ENCODE measurements at places on chromosomes 2 and 18.
A peak's percentile ranks its signal among the peaks of the same experiment; 100 is the strongest.

GRCh38 chr2:191012845-191013681 lies 908 bp downstream of the STAT1 start:
- DNase-seq = no peak

- no peak for DNase-seq
These were observed 114.0 kb downstream of the CYP26B1 start for GRCh38 chr2:72033636-72034035.

- no peak for DNase-seq
These were observed 6.9 kb downstream of the HDAC4 start for GRCh38 chr2:239393941-239394340.

DNA sequence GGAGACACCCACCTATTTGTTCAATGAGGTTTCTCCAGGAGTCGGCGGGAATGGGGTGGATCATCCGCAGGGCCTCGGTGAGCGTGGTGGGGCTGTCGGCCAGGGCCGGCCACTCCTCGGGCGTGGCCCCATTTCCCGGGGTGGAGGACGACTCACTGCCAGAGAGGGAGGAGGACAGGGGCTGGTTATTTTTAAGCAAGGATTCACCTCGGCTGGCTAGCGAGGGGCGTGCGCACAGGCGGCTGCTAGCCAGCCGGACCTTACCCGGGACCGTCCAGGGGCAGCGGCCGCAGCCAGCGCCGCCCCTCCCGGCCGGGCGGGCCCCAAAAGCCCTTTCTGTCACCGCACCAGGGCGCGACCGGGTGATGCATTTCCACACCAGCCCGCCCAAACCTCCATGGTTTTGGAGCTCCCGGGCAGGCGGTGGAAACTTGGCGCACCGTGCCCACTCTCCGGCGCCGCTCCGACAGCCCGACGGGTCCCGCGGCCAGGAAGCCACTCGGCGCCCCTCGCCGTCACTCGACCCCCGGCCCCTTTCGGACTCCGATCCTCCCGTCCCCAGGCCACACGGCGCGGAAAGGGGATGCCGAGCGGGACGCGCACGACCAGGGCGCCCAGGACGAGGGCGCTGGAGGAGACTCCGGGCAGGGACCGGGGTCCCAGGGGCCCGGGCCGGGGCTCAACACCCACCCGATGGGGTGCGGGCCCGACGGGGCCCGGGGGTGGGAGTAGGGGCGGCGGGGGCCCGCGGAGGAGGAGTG lies 57.1 kb downstream of the SNORC start:
- no peak for DNase-seq

DNA sequence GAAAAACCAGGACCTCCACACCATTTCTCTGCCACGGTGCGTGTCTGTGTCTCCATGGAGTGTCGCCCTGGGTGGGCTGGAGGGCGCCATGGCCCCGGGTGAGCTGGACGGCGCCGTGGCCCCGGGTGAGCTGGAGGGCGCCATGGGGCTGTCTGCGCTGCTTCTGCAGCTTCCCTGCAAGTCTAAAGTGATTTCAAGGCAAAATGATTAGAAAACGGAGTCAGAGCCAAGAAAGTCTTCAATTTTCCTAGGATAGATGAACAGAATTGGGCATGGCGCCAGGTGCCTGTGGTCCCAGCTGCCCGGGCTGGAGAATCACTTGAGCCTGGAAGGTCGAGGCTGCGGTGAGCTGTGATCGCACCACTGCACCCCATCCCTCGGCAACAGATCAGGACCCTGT lies 27.7 kb upstream of the NFATC1 start:
- no peak for DNase-seq

DNA sequence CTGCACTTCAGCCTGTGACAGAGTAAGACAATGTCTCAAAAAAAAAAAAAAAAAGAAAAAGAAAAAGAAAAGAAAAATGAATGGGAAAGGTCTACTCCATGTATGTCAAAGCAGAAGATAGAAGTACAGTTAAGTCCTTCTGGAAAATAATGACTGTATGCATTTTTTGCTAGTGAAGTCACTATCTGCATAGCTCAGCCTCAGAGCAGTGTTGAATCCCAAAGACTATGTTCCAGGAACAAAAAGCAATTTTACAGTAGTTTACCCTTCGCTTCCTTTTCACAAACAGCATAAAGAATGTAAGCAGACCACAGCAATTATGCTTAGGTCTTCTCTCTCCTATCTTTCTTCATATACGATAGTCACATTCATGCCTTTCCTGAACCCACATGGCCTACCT lies 497.4 kb downstream of the CMPK2 start:
- DNase-seq = no peak

GRCh38 chr2:33491441-33492084 lies 15.1 kb downstream of the RASGRP3 start:
- no peak for DNase-seq

- DNase-seq = no peak
These were observed 40.8 kb downstream of the GTF3C3 start for GRCh38 chr2:196758474-196759377.

GRCh38 chr18:21991886-21992285 lies 177.5 kb upstream of the GATA6 start:
- no peak for DNase-seq

DNA sequence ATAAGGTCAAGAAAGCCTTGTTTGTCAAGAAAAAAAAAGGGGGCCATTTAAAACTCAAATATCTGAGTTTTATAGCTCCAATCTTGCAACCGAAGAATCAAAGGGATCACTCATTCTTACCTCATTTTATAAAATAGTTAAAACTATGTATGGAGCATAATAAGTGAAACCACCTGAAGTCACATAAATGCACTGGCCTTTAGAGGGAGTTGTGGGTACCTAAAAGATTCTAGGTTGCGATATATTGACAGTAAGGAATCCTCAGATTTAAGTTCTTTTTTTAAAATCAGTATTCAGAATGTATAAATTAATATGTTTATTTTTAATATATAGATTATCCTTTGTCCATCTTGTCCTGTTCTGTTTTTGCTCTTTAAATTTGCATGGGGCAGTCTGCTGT lies 3.4 kb downstream of the ARHGAP28 start:
- no peak for DNase-seq

- DNase-seq = no peak
These were observed 83.8 kb upstream of the KLHL29 start for GRCh38 chr2:23301136-23301535.

GRCh38 chr2:60413069-60413813 lies 140.2 kb downstream of the BCL11A start:
- DNase-seq = no peak

GRCh38 chr18:9735879-9736278 lies 27.8 kb downstream of the RAB31 start:
- no peak for DNase-seq

DNA sequence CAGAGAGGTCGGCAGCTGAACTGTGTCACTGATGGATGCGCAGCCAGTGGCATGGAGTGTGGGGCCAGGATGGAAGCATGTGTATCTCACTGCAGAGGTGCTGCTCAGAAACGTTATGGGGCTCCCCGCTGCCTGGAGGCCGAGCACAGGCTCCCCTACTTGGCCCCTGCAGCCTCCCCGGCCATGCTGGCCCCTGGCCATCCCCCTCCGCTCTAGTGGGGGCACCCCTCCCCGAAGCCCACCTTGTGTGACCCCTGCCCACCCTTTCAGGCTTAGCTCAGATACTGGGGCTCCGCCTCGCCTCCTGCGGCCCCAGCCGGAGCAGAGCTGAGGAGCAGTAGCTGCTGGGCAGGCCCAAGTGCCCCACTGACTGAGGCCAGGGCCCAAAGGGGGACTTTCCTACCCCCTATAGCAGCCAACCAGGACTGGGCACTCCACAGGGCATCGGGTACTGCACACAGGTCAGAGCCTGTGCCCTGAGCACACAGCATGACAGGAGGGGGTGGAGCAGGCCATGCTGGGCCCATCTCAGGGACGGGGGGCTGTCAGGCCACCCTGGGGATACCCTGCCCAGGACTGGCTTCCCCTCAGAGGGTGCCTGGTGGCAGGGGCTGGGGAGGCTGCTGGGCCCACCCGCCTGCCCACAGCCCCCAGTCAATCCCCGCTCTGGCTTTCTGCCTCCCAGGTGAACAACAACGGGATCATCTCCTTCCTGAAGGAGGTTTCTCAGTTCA lies 31.3 kb downstream of the SNED1 start:
- DNase-seq = no peak

GRCh38 chr2:148615381-148615841 lies 29.1 kb upstream of the EPC2 start:
- no peak for DNase-seq

GRCh38 chr2:180077295-180077906 lies 70.3 kb upstream of the CWC22 start:
- DNase-seq = no peak

DNA sequence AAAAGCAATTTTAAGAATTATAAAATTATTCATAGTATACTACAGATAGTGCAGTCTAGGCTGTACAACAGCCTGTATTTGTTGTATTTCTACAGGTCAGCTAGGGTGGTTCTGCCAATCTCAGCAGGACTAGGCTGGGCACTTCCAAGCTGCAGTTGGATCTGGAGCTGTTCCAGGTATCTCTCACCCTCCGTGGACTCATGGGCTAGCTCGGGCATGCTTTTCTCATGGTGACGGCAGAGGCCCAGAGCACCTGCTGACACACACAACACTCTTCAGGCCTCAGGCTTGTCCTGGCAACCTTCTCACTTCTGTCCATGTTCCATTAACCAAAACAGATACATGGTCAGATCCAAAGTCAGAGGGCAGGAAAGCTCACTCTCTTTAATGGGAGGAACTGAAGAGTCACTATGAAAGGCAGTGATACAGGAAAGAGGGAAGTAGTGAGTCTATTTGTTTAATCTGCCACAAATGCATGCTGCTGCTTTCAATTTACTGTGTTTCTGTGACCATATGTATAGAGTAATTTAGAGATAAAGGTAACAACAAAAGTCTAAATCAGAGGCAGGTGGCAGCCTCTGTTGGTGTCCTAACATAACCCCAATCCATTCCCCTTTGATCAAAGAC lies 462.4 kb upstream of the ACVR2A start:
- no peak for DNase-seq

DNA sequence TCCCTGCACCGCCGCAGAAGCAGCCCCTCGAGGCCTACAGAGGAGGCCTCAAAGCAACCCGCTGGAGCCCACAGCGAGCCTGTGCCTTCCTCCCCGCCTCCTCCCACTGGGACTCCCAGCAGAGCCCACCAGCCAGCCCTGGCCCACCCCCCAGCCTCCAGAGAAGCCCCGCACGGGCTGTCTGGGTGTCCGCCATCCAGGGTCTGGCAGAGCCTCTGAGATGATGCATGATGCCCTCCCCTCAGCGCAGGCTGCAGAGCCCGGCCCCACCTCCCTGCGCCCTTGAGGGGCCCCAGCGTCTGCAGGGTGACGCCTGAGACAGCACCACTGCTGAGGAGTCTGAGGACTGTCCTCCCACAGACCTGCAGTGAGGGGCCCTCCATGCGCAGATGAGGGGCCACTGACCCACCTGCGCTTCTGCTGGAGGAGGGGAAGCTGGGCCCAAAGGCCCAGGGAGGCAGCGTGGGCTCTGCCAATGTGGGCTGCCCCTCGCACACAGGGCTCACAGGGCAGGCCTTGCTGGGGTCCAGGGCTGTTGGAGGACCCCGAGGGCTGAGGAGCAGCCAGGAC lies 31.2 kb downstream of the GPC1 start:
- no peak for DNase-seq

GRCh38 chr2:119760237-119760955 lies 674 bp downstream of the PTPN4 start:
- peak; percentile 14 for DNase-seq

GRCh38 chr2:134410831-134411231 lies 157.0 kb downstream of the MGAT5 start:
- no peak for DNase-seq

GRCh38 chr18:60215432-60215831 lies 157.1 kb downstream of the MC4R start:
- no peak for DNase-seq

DNA sequence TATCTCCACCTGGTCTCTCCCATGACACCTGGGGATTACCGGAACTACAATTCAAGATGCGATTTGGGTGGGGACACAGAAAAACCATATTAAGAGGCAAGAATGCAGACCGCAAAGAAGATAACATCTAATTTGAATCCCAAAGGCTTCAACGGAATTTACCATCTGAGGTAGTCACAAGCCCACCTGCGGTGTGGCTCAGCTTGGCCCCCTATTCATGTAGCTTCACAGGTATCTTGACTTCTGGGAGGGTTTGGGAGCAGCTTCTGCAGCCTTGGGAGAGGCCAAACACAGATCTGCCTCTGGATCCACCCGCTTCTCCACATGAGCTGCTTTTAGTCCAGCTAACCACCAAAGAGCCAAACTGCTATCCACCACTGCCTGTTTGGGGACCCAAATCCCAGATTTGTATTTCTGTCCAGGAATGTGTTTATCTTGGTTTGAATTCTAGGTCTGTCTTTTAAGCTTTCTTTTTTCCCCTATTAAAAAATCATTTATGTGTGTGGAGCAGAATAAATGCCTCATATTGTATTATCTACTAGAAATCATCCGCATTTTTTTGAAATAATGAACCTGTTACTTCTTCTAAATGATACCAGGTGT lies 247.6 kb downstream of the DLGAP1 start:
- DNase-seq = no peak

DNA sequence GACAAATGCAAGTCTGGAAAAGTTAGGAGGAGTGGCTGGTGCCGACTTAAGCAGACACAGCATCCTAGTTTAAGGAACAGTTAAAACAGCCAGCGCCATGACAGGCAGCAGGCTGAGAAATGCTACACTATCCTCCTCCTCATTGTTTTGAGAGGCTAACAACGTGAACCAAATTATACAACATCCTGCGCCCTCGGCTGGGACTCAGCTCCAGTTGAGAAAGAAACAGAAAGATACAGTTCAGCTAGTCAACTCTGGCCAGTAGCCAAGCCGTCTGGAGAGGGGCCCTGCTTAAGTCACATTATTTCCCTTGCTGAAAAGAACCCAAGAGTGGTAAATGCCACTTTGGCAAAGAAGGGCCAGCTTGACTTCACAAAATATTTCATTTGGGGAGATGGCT lies 90.2 kb downstream of the BCL11A start:
- DNase-seq = no peak

DNA sequence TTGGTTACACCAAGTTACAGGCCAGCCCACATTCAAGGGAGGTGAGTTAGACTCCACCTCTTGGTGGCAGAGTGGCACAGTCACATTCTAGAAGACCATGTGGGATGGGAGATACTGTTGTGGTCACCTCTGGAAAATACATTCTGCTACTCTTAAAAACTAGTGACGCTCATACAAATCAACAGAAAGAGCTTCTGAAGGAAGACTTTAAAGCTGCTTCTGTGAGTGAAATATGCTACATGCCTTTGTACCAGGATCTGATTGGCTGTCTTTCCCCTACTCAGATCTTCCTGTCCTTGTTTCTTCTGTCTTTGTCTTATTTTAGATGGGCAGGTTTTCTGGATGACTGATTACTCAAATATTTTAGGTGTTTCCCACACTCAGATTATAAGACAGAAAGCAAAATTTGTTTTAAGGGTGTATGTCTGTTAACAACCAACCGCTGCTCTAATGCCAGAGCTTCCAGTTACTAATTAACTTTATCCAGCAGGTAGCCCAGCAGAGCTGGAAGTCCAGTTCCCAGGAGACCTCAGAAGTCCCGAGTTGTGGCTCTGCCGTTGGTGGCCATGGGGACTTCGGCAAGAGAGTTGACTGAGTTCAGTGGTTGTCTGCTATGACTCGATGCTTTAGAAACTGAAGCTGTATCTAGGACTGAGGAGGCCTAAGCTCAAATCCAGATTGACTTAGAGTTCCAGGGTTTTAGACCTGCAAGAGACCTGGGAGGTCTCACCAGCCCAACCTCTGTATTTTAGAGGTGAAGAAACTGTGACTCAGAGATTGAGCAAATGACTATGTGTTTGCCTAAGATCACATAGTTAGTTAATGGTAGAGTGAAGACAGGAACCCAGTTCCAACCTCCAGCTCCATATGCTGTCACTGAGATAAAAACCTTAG lies 7.4 kb downstream of the IL1R2 start:
- no peak for DNase-seq

GRCh38 chr18:48896875-48897511 lies 53.8 kb downstream of the SMAD7 start:
- no peak for DNase-seq

GRCh38 chr2:216328347-216328746 lies 43.9 kb downstream of the MARCHF4 start:
- DNase-seq = no peak
